ENCODE measurements at places on chromosomes 6 and 20.
A peak's percentile ranks its signal among the peaks of the same experiment; 100 is the strongest.

- no peak for DNase-seq
Observed at GRCh38 chr20:47262365-47263013, 94.0 kb downstream of the ZMYND8 start.

GRCh38 chr6:11278207-11278559 lies 45.7 kb upstream of the NEDD9 start:
- no peak for DNase-seq

GRCh38 chr20:21270806-21271205 lies 32.3 kb upstream of the XRN2 start:
- DNase-seq: no peak

GRCh38 chr6:154350293-154350692 lies 6.3 kb downstream of the IPCEF1 start:
- DNase-seq: no peak

DNA sequence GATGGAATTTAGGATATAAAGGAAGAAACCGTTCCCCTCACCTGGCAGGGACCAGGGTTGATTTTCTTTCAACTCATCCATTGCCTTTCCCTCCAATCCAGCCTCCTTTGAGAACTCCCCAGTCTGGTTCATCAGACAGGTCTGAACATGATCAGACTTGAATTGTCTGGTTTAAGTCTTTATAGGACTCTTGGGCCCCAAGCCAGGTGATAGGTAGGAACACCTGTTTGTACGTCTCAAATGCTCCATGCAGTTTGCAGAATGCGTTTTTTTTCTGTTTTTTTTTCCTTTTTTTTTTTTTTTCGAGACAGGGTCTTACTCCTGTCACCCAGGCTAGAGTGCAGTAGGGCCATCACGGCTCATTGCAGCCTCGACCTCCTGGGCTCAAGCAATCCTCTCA lies 4.1 kb upstream of the CEP250 start:
- no peak for DNase-seq

DNA sequence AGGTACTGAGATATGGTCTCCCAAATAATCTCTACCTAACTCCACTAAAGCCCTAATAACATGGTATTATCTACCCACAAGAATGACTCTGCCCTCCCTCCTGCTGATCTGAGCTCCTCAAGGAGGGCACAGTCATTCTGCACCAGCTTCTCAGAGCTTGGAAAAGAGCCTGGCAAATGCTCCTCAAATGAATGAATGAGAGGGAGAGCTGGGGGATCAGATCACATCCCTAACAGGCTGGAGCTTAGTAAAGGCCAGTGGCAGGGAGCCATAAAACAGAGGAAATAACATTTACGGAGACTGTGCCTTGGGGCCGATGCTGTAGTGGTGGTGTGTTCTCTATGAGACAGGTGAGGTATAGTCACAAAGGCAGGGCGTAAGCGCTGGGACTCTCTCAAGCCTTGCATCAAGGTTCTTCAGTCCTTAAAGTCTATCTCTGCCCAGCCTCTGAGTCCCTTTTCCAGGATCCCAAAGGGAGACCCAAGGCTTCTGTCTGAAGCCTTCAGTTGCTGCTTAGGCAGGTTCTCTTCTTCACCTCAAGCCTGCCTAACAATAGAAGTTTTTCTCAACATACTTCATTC lies 7.2 kb upstream of the NNAT start:
- no peak for DNase-seq

DNA sequence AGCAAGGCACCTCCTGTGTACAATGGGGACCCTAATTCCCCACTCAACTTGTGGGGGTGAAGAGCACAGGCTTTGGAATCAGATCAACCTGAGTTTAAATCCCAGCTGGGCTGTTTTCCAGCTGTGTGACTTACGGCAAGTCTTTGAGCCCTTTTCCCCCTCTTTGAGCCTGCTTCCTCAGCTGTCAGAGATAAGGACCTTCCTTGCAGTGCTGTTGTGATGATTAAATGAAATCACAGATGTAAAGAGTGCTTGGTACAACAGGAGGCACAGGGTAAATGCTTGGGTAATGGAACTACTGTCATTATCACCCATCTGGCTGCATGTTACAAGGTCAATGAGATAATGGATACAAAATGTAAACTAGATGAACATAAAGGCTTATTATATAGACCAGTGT lies 3.2 kb downstream of the SNX21 start:
- DNase-seq: no peak

- DNase-seq: no peak
Observed at GRCh38 chr6:110446405-110446804, 30.0 kb downstream of the SLC22A16 start.

DNA sequence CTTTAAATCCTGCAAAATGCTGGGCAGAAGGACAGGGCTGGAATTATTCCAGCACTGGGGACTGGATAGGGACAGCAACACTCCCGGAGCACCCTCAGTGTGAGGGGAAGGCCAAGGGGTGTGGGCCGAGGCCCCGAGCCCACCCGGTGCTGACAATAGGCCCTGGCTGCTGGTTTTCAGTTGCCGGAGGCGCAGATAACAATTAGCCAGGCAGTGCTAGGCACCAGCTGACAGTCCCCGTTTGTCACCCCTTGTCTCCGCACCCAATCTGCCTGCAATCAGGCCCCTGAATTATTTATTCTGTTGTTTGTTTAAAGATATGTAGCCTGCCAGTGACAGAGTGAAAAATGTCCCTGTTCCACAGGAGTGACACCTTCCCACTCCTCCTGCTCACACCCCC lies 120.0 kb downstream of the GRM4 start:
- DNase-seq: no peak

DNA sequence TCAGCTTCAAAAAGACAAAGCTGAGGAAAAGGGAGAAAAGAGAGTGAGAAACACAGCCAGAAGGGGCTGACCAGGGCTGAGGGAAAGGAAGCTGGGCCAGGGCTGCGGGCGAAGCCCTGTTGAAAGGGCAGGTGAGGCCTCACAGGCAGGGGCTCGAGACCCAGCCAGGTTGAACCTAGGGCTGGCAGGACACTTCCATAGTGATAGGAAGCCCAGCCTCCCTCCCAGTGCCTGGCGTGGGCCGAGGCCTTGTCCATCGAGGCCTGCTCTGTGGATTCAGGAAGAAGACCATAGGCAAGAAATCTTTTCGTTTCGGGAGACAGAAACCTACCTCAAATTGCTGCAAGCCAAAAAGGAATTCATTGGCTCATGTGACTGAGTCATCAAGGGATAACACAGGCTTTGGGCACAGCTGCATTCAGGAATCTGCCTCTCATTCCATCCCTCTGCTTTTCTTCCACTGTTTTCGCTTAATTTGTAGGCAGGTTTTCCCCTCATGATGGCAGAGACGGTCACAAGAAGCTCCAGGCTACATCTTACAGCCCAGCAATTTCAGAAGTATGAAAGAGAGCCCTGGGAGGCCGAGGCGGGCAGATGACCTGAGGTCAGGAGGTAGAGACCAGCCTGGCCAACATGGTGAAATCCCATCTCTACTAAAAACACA lies 311.1 kb upstream of the SULF2 start:
- no peak for DNase-seq

DNA sequence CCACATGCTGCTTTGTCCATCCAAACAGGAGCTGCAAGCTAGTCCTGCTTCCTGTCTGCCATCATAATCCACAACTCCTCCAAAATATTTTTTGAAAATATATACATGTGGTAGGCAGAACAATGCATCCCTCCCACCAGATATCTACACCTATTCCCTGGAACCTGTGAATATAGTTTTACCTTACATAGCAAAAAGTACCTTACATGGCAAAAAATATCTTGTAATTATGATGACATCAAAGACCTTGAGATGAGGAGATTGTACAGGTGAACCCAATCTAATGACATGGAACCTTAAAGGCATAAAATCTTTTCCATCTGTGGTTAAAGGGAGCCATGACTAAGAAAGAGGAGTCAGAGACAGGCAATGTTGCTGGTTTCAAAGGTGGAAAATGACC lies 15.3 kb upstream of the RGS17 start:
- no peak for DNase-seq

DNA sequence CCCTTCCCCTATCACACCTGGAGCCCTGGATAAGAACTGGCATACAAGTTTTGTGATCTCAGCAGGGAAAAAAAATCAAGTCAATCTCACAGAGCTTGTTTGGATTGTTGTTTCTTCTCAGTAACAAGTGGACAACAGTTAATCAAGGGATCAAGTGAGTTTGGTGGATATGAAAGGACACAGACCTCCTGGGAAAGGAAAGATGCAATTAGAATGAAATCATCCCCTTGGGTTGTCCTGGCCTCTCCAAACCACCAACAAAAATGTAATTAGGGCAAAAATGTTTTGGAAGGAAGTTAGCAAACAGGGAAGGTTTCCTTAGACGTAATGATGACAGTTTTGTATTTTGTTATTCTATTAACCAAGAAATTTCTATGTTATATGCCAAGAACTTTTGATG lies 99.1 kb upstream of the PRDM1 start:
- DNase-seq: no peak

DNA sequence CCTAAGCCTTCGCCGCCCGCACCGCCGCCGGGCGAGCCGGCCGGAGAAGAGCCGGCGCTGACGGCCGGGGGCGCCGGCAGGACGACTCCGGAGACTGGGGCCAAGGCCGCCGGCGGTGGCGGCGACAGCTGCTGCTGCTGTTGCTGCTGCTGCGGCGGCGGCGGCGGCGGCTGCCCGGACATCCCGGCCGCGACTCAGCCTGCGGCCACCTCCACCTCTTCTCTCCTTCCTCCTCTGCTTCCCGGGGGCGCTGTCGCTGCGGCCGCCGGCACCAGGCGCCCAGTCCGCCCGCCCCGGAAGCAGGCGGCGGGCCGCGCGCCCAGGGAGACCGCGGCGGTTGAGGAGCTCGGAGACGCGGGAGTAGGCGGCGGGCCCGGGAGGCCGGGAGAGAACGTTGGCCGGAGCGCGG lies 307 bp downstream of the RANBP9 start:
- DNase-seq: peak; percentile 84

GRCh38 chr6:6942091-6942490 lies 165.7 kb upstream of the RREB1 start:
- no peak for DNase-seq

DNA sequence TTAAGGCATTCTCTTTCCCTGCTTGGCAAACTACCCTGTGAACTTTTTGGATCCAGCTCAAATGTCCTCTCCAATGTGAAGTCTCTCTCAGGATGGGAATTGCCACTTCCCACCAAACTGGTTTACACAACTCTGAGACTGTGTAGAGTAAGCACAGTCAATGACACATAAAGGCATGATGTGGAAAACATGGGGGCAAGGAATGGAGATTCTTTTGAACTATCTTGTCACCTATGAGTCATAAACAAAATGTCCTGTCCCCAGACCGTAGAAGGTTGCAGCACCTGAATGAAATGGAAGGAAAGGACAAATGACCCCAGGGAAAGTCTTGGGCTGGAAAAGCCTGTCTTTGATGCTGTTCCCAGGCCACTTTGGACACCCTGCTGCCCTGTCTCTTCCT lies 11.0 kb upstream of the KIF13A start:
- no peak for DNase-seq

DNA sequence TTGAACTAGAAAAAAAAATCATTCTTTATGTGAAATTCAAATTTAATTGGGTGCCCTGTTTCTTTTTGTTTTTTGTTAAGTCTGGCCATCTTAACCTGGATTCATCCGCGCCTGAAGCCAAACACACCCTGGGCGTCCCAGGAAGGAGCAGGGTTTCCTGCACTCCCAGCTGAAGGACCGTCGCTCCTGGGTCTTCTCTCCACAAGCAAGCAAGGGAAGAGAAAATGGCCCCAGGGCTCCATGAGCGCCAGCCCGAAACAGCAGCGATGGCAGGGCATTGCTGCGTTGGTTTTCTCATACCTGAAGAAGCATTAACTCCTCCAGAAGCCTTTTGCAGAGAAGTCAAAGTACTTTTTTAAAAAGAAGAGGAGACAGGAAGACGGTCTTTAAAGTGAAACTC lies 105.4 kb upstream of the AFDN start:
- DNase-seq: no peak

- DNase-seq: no peak
Observed at GRCh38 chr20:40508821-40509220, 180.2 kb downstream of the MAFB start.

- DNase-seq: no peak
Observed at GRCh38 chr6:139370283-139370998, 4.0 kb downstream of the CITED2 start.

DNA sequence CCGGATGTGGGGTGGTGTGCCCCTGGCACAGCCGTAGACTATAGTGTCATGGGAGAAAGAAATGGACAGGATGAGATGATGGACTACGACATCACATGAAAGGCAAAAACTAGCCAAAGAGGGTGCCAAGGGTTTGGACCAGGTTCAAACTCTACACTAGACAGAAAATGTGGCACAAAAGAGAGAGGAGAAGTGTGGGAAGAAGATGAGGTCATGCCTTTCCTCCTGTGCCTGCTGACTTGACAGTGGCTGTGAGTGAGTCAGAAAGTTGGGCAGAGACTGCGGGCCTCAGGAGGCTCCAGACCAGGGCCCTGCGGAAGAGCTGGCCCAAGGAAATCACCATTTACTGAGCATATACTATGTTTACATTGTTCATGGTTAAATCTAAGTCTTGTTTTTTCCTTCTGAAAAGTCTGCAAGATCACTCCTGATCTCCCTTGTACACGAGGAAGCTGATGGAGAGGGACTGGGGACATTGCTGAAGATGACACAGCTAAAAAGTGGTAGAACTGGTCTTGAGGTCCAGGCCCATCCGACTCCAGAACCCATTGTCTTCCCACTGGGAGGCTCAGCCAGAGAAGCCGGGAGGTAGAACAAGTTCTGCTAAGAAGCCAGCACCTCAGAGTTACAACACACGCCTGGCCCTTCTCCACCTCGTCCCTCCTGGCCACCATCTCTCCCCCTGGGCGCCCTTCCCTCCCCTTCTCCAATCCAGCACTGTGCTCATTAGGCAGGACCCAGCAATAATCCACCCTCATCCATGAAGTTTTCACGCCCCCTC lies 35.6 kb downstream of the CNKSR3 start:
- DNase-seq: no peak

DNA sequence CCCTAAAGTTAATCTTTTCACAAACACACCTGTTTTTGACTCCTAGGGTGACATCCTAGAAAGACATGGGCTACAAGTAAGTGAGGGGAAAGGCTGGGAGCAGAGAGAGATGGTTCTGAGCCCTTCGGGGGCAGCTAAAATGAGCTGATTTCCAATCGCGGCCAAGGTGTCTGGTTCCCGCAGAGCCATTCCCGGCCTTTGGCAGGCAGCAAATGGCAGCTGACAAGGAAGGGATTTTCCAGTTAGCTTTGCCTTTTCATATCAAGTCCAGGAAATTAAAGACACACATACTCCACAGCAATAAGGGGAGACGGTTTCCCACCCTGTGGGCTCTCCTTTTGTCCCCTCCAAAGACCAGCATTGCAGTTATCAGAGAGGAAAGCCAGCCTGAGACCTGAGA lies 228.5 kb downstream of the ZMYND8 start:
- DNase-seq: no peak

GRCh38 chr20:11957911-11958310 lies 40.2 kb downstream of the BTBD3 start:
- no peak for DNase-seq

GRCh38 chr20:42018979-42019378 lies 400.8 kb upstream of the CHD6 start:
- DNase-seq: no peak

- no peak for DNase-seq
Observed at GRCh38 chr6:26439151-26440125, 866 bp upstream of the BTN3A3 start.

- DNase-seq: peak; percentile 49
Observed at GRCh38 chr20:10603378-10603777, 70.4 kb downstream of the JAG1 start.

Measured in T-helper 2 cell treated with Interferon-gamma antibody and Interleukin-4, amounts not matched to agents 5 μg/mL and 100 μg/mL, for 36 hours (primary cell).